ENCODE measurements at places on chromosomes 4 and X.

DNA sequence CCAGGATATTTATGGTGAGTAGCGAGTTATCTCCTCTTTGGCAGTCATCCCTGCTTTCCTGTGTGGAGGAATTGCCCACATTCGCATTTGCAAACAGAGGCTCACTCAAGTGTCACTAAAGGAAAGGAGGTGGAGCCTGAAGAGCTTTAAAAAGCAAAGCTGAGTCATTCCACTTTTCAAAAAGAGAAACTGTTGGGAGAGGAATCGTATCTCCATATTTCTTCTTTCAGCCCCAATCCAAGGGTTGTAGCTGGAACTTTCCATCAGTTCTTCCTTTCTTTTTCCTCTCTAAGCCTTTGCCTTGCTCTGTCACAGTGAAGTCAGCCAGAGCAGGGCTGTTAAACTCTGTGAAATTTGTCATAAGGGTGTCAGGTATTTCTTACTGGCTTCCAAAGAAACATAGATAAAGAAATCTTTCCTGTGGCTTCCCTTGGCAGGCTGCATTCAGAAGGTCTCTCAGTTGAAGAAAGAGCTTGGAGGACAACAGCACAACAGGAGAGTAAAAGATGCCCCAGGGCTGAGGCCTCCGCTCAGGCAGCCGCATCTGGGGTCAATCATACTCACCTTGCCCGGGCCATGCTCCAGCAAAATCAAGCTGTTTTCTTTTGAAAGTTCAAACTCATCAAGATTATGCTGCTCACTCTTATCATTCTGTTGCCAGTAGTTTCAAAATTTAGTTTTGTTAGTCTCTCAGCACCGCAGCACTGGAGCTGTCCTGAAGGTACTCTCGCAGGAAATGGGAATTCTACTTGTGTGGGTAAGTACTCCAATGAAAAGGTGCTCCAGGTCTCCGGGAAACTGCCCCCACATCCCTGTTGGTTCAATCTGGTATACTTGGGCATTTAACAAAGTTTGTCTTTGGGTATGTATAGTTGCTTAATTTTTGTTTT lies at the start of gene EGF:
TSS of gene EGF (plus strand) at position 178 of the 890 bp plus-strand sequence. CDS start at position 631, 453 bp downstream.
- H3K27me3 ChIP-seq: no peaks in the 10 kb centered on the region
- H3K4me1 ChIP-seq: no peaks in the 10 kb centered on the region
- no peak for DNase-seq

GRCh38 chrX:107448998-107449835 lies at the start of gene FRMPD3:
Gene FRMPD3 (plus strand): TSS chrX:107449652. CDS start chrX:107526589, 76,937 bp downstream.
- no peaks in the 10 kb centered on the region for H3K4me1 ChIP-seq
- peaks cover 48% of the 10 kb centered on the region for H3K27me3 ChIP-seq
- no peaks in the 10 kb centered on the region for H3K36me3 ChIP-seq

GRCh38 chr4:73750730-73751129 lies 10.4 kb downstream of the CXCL8 start:
- no peaks in the 10 kb centered on the region for H3K36me3 ChIP-seq
- no peaks in the 10 kb centered on the region for H3K27me3 ChIP-seq
- no peak for DNase-seq
- no peak overlapping the region for H3K27ac ChIP-seq
- no peak overlapping the region for H3K4me3 ChIP-seq

DNA sequence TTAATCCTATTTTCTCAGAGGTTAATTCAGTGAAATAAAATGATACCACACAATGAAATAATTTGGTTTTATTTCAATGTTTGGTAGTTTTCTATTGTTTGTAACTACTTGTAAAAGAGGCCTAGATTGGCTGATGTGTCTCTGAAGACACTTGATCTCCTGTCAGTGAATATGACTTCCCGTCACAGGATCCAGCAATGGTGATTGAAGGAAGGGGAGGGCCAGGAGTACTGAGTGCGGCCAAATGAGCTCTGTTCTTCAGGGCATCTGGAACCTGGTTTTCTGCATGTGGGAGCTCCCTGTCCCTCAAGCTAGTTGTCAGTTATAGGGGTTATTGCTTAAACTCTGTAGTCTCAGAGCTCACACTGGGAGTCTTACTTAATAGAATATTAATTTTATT lies 86.5 kb upstream of the OTUD4 start:
- H3K4me3 ChIP-seq: no peak overlapping the region
- H3K27ac ChIP-seq: no peak overlapping the region
- no peaks in the 10 kb centered on the region for H3K27me3 ChIP-seq

DNA sequence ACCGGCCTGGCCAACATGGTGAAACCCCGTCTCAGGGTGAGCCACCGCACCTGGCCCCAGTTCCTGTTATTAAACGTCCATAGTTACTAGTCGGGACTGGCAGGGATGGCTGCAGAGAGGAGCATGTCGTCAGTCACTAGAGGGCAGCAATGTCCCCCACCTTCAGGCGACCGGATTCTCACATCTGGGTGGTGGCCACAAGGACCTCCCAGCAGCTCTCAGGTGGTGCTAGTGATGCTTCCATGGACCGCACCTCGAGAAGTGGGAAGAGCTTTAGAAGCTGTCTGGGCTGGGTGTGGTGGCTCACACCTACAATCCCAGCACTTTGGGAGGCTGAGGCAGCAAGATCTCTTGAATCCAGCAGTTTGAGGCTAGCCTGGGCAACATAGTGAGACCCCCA lies 13.3 kb upstream of the IL3RA start:
- no peak overlapping the region for H3K27ac ChIP-seq
- H3K36me3 ChIP-seq: no peaks in the 10 kb centered on the region
- H3K4me3 ChIP-seq: no peak overlapping the region
- H3K27me3 ChIP-seq: no peaks in the 10 kb centered on the region
- DNase-seq: no peak

GRCh38 chr4:165369522-165369921 lies 9.3 kb upstream of the CPE start:
- H3K36me3 ChIP-seq: no peaks in the 10 kb centered on the region
- H3K4me1 ChIP-seq: no peaks in the 10 kb centered on the region
- H3K4me3 ChIP-seq: no peak overlapping the region
- no peak overlapping the region for H3K27ac ChIP-seq

DNA sequence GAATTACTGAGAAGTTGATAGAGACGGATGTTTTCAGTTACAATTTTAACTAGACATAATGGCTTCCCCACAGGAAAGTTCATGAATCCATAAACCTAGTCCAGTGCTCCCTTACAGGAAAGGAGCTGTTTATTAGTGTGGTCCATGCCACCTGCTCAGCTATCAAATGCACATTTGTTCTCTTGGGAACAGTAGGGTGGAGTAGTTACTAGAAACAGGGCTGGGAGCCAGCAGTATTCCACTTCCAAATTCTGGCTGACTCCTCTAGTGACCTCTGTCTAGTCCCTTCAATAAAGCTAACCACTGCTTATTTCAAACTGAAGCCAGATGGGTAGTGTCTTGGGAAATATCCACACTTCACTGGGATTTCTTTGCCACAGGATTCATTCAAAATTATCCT lies 88.4 kb upstream of the TLL1 start:
- no peak overlapping the region for H3K27ac ChIP-seq
- no peaks in the 10 kb centered on the region for H3K4me1 ChIP-seq
- no peaks in the 10 kb centered on the region for H3K36me3 ChIP-seq
- H3K27me3 ChIP-seq: no peaks in the 10 kb centered on the region
- H3K4me3 ChIP-seq: no peak overlapping the region

- no peak overlapping the region for H3K4me3 ChIP-seq
- no peak overlapping the region for H3K27ac ChIP-seq
- no peaks in the 10 kb centered on the region for H3K27me3 ChIP-seq
- H3K4me1 ChIP-seq: no peaks in the 10 kb centered on the region
- DNase-seq: no peak
These were observed 132.5 kb downstream of the ARHGAP6 start for GRCh38 chrX:11533199-11533651.

- H3K4me1 ChIP-seq: peaks cover 23% of the 10 kb centered on the region
- no peaks in the 10 kb centered on the region for H3K36me3 ChIP-seq
- no peak for DNase-seq
- H3K27ac ChIP-seq: no peak overlapping the region
- H3K4me3 ChIP-seq: no peak overlapping the region
These were observed 14.8 kb downstream of the PPP2R3B start for GRCh38 chrX:371907-372306.

DNA sequence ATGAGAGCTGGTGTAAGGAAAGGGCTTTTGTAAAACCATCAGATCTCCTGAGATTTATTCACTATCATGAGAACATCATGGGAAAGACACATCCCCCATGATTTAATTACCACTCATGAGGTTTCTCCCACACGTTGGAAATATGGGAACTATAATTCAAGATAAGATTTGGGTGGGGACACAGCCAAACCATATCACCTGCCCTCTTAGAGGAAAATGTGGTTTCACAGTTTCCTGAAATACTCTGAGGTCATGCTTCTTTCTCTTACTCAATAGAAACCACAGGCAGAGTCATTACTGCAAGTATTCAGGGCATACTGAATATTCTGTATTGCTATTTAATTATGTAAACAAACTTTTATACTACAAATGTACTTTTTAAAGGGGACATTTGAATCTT lies 1453.3 kb downstream of the PCDH18 start:
- no peak overlapping the region for H3K4me3 ChIP-seq
- no peaks in the 10 kb centered on the region for H3K4me1 ChIP-seq
- no peak overlapping the region for H3K27ac ChIP-seq
- no peaks in the 10 kb centered on the region for H3K36me3 ChIP-seq
- no peak for DNase-seq

GRCh38 chr4:175905925-175906324 lies 93.9 kb upstream of the GPM6A start:
- H3K4me1 ChIP-seq: no peaks in the 10 kb centered on the region
- H3K36me3 ChIP-seq: no peaks in the 10 kb centered on the region
- no peak overlapping the region for H3K4me3 ChIP-seq
- no peak for DNase-seq

DNA sequence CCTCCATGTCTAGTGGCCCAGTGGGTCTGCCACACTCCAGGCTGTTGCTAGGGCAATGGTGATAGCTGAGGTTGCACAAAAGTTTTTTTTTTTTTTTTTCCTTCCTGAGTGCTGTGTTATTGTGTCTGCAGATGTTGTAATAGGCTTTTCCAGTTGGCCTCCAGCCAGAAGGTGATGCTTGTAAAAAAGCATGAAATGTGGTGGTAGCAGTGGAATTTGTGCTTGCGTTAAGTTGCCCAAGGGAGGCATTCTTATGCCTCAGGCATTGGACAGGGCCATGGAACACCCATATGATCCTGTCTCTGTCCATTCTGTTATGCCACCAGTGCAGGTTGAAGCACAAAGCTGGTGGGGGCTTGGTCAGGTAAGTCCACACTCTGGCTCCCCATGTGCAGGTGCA lies 660.5 kb upstream of the SPANXN1 start:
- no peaks in the 10 kb centered on the region for H3K4me1 ChIP-seq
- H3K36me3 ChIP-seq: no peaks in the 10 kb centered on the region
- H3K27ac ChIP-seq: no peak overlapping the region
- no peak overlapping the region for H3K4me3 ChIP-seq
- DNase-seq: no peak

DNA sequence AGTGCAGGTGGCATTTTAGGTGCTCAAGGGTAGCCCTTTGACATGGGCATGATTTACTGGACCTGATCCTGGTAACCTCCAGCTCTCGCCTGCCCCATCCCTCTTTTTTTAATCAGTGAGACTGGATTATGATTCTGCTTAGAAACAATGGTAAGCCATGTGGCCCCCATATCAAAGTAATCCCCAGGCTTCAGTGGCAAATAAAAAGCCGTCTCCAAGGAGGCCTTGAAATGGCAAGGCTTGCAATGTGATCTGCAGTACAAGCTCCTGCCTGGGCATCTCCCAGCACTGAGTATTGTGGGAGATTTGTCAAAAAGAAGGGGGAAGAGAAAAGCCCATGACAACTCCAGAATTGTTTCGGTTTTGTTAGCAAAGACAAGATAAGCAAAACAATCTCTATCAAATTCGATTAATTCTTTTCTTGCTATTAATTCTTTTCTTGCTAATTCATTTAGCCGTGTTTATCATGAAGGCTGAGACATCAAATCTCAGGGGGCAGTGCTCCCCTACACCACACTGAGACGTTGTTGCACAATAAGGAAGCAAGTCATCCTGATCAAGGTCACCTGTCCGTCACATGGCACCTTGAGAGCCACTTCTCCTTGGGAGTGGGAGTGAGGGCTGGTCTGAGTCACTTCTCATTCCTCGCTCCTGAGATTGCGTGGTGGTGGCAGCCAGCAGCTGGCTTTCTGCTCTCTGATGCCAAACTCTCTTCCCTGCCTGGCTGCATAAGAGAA lies 312.7 kb upstream of the GATB start:
- H3K27ac ChIP-seq: no peak overlapping the region
- no peak for DNase-seq
- no peaks in the 10 kb centered on the region for H3K36me3 ChIP-seq
- H3K27me3 ChIP-seq: no peaks in the 10 kb centered on the region
- no peaks in the 10 kb centered on the region for H3K4me1 ChIP-seq

GRCh38 chrX:87679849-87680248 lies 162.2 kb downstream of the KLHL4 start:
- no peak for DNase-seq
- H3K27ac ChIP-seq: no peak overlapping the region
- no peaks in the 10 kb centered on the region for H3K4me1 ChIP-seq

DNA sequence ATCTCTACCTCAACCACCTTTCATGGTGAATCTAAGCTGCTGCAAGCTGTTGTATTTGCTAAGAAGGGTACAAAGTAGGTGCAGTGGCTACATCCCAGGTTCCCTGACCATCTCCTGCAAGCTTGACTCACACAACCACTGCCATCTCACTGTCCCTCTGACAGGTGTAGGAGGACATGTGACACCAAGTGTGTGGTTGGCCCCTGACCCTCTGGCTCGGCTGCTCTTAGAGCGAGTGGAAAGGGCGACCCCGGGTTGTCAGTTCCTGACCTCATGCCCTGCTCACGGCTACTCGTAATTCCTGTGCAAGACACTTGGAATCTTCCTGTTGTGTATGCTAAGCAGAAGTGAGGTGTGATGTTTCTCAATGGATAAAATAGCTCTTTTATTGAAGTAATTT lies 184.4 kb downstream of the DCLK2 start:
- H3K27me3 ChIP-seq: no peaks in the 10 kb centered on the region
- H3K4me3 ChIP-seq: no peak overlapping the region
- H3K36me3 ChIP-seq: no peaks in the 10 kb centered on the region
- no peaks in the 10 kb centered on the region for H3K4me1 ChIP-seq

DNA sequence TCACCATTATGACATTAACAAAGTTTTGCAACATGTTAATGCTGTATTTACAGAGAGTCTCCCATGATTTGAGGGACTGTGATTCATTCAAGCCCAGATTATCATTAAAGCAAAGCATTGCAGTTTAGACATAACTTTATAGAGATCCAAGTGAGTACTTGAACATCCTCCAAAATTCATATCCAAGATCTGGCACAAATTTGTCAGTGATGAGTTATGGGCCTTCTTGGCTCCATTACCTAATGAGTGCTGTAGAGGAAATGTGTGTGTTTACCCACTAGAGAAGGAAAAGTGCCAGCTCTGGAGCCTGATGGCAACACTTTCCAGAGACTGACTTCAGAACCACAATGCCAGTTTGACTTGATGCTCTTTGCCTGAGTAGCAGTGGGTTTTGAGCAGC lies 432.3 kb downstream of the GALNTL6 start:
- no peaks in the 10 kb centered on the region for H3K4me1 ChIP-seq
- H3K27ac ChIP-seq: no peak overlapping the region
- H3K27me3 ChIP-seq: no peaks in the 10 kb centered on the region
- no peak for DNase-seq
- H3K4me3 ChIP-seq: no peak overlapping the region

GRCh38 chr4:13539047-13539618 lies 5.2 kb downstream of the NKX3-2 start:
- H3K36me3 ChIP-seq: no peaks in the 10 kb centered on the region
- H3K4me1 ChIP-seq: peaks cover 62% of the 10 kb centered on the region
- H3K27ac ChIP-seq: no peak overlapping the region
- H3K4me3 ChIP-seq: no peak overlapping the region
- peaks cover 86% of the 10 kb centered on the region for H3K27me3 ChIP-seq
- DNase-seq: no peak

GRCh38 chr4:166895771-166896170 lies 338.5 kb downstream of the SPOCK3 start:
- no peaks in the 10 kb centered on the region for H3K36me3 ChIP-seq
- no peak overlapping the region for H3K4me3 ChIP-seq
- no peaks in the 10 kb centered on the region for H3K4me1 ChIP-seq
- no peak for DNase-seq
- no peaks in the 10 kb centered on the region for H3K27me3 ChIP-seq
